ENCODE measurements at places on chromosomes 2 and 18. TPM values are rescaled to one million over a fixed set of nuclear protein-coding genes. Genes with fewer than 3 reads are reported as not detected.

DNA sequence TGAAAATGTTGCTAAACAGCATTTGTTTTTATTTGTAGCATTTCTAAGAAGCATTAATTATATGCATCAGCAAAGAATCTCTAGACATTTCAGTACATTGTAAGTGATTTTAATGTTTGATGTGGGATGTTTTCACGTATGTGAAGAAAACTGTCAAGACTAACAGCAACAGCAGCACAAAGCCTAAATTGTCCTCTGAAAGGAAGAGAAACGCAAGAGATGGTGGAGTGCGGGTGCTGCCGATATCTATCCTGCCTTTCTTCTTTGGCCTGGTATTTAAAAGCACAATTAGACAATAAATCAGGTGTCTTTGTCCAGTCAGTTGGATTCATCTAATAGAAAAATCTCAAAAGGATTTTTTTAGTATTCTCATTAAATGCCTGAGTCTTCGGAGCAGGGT lies 3.1 kb downstream of the TWIST2 start:
- H3K36me3 ChIP-seq: no peaks in the 10 kb centered on the region
- no peak overlapping the region for H3K27ac ChIP-seq

DNA sequence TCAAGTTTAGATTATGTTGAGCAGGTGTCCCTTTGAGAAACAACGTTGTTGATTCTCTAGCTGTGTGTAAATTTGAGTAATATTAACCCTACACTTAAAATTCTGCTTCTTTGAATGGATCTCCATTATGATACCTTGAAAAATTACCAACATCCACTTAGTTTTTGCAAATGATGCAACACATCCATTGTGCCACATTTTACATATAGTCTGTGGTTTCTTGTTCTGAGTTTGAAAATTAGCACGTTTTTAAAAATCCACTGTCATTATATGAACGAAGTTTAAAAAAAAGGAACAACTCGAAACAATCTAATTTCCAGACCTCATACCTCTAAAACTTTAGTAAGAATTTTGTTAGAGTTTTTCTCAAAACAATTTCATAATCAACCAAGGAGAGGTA lies 37.7 kb downstream of the PIK3C3 start:
- H3K36me3 ChIP-seq: peaks cover 12% of the 10 kb centered on the region
- no peaks in the 10 kb centered on the region for H3K4me1 ChIP-seq
- H3K27ac ChIP-seq: no peak overlapping the region
- H3K27me3 ChIP-seq: no peaks in the 10 kb centered on the region

GRCh38 chr2:27373567-27373966 lies 3.2 kb downstream of the SNX17 start:
- peaks cover 54% of the 10 kb centered on the region for H3K4me1 ChIP-seq
- H3K36me3 ChIP-seq: peaks cover 68% of the 10 kb centered on the region
- no peak for DNase-seq
- no peak overlapping the region for H3K27ac ChIP-seq

- no peaks in the 10 kb centered on the region for H3K36me3 ChIP-seq
- H3K27me3 ChIP-seq: no peaks in the 10 kb centered on the region
- H3K4me3 ChIP-seq: no peak overlapping the region
- no peak overlapping the region for H3K27ac ChIP-seq
Measured at GRCh38 chr2:177675350-177675821, 282.8 kb downstream of the AGPS start.

DNA sequence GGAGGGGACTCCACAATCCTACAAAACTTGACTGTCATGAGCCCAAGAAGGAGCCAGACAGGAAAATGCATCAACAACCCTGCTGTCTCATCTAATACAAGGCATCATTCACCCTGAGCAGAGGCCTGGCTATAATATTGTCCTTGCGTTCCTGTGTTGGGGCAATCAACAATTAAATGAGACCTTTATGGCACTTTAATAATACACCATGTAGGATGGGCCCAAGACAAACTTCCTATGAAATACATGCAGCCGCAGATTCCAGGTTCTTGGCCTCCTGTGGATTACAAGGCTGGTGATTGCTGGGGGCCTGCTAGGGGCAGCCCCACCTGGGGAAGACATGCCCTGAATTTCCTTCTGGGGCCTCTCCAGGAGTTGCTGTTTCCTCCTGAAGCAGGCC lies 82.8 kb upstream of the PPP1CB start:
- no peak overlapping the region for H3K27ac ChIP-seq
- peaks cover 13% of the 10 kb centered on the region for H3K4me1 ChIP-seq
- DNase-seq: no peak
- no peak overlapping the region for H3K4me3 ChIP-seq

DNA sequence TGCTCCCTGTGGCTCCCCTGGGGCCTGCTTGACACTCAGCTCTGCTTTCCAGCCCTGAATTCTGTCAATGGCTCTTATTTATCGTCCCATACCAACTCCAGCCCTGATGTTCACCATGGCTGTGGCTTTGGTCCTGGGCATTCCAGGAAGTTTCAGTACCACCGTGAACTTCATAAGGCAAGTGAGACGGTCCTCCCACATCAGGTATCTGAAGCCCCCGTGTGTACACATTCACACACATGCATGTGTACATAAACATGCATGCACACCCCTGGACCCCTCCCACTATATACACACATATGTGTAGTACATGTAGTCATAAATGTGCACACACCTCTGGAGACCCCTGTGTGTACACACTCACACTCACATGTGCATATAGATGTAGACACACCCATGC lies 43.3 kb upstream of the PUM2 start:
- H3K36me3 ChIP-seq: no peaks in the 10 kb centered on the region
- H3K27me3 ChIP-seq: no peaks in the 10 kb centered on the region
- no peaks in the 10 kb centered on the region for H3K4me1 ChIP-seq
- H3K4me3 ChIP-seq: no peak overlapping the region
- DNase-seq: no peak
- H3K27ac ChIP-seq: no peak overlapping the region

DNA sequence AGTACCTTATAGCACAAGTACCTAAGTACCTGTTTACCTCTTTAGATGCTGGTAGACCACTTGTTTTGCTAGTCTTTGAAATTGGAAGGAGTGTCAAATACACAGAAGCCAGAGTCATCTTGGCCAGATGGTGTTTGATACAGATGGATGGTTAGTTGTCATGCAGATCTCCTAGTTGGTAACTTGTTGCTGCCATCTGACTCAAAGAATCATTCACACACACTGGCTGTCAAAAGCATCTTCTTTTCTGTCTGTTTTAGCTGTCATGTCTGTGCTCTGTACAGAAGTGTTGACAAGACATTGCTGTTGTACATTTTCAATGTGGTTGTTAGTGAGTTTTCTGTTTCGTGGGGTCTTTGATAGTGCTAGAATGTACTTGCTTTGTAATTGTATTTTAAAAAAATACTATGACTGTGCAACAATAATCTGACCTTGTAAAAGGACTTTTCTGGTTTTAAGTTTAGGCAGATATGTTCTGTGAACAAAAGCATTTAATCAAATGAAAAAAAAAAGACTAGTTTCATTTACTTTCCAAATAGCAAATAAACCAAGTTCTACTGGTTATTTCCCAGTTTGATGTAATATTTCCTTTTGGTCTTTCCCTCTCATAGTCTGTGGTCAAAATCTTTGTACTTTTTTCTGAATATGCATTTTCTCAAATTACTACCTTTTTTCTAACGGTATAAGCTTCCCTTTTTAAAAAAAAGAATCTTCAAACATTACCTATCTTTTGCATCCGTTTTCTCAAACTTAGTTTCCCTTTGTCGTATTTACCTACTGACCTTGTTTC lies 39.9 kb downstream of the TANK start:
- no peak for DNase-seq
- no peaks in the 10 kb centered on the region for H3K27me3 ChIP-seq
- H3K4me1 ChIP-seq: no peaks in the 10 kb centered on the region
- H3K27ac ChIP-seq: no peak overlapping the region

GRCh38 chr2:237190966-237191713 lies 105.5 kb downstream of the COPS8 start:
- no peaks in the 10 kb centered on the region for H3K27me3 ChIP-seq
- H3K27ac ChIP-seq: peak overlapping the region; percentile 1
- no peaks in the 10 kb centered on the region for H3K36me3 ChIP-seq
- H3K4me1 ChIP-seq: no peaks in the 10 kb centered on the region

DNA sequence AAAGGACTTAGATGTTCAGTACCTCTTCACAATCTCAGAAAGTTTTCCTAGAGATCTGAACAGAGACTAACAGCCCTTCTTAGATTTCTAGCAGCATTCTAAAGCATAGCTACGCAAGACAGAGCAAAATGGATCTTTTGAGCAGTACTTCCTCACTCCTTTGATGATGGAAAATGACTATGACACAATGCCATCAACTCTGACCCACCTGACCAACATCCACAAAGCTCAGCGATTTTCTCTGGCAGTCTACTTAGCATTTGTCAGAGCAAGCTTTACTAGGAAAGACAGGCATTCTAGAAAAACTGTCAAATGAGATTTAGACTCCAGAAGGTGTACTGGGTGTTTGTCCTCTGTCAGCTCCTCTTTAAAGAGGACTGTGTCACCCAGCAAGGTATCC lies 180.9 kb upstream of the ACVR2A start:
- DNase-seq: no peak
- H3K36me3 ChIP-seq: no peaks in the 10 kb centered on the region
- no peak overlapping the region for H3K4me3 ChIP-seq
- H3K27ac ChIP-seq: no peak overlapping the region

DNA sequence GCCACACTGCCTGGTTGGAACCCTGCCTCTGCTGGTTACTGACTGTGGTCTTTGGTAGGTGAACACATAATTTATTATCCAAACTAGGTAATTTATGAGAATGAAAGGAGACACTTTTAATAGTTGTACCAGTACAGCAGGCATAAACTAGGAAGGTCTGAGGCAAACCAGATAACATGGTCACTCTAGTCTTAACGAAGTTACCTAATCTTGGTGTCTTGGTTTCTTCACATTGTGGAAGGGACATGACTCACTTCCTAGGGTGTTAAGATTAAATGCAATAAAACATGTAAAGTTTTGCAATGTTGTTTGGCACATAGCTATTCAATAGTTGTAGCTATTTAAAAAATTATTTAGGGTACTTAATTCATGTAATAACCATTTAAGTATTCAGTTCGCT lies 23.3 kb downstream of the SPTBN1 start:
- no peak overlapping the region for H3K27ac ChIP-seq
- no peak for DNase-seq
- H3K4me3 ChIP-seq: no peak overlapping the region
- no peaks in the 10 kb centered on the region for H3K36me3 ChIP-seq
- no peaks in the 10 kb centered on the region for H3K27me3 ChIP-seq

GRCh38 chr2:54936766-54937165 lies 113.5 kb downstream of the RTN4 start:
- H3K4me1 ChIP-seq: no peaks in the 10 kb centered on the region
- H3K27me3 ChIP-seq: no peaks in the 10 kb centered on the region
- DNase-seq: no peak
- H3K27ac ChIP-seq: no peak overlapping the region
- no peak overlapping the region for H3K4me3 ChIP-seq

DNA sequence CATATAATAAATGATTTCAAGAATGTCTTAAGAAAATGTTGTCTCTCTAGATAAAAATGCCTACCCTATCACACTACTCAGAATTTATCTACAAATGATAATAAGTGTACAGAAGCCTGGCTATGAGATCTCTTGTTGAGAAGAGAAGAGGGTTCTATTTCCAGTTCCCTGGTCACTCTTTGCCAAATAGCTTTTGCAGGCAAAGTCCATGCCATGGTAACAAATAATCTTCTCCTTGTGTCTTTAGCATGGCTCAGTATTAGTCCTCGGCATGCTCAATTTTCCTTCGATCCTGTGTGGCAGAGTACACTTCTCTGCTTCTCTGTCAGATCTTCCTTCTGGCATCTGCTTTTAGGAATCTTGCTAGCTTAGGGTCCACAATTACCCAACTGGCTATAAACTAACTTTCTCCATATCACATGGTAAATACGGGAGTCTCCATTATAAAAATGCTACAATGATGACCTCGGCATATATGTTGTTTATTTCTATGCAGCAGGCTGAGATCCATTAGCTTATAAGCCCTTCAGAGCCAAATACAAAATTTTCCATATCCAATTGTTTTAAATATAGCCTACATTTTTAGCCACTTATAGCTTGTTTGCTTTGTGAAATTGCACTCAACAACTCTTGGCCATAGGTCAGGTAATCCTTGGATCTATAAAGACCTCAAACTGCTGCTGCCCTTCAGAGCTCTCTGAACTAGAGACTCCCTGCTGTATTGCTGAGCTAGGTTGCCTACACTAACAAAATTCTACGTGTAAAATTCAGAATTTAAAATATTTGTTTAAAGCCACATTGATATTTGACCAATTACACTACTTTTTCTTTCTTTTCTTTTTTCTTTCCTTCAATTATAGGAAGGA lies 157.5 kb downstream of the FSIP2 start:
- DNase-seq: no peak
- H3K36me3 ChIP-seq: no peaks in the 10 kb centered on the region
- H3K27me3 ChIP-seq: no peaks in the 10 kb centered on the region
- no peaks in the 10 kb centered on the region for H3K4me1 ChIP-seq

TMEM200C gene
- total RNA-seq: not detected

NLRC4 gene
- 0.92 TPM for total RNA-seq

ASB18 gene
- total RNA-seq: not detected
